Fibroblast of skin of left biceps (primary cell): ENCODE measurements at places on chromosomes 7 and 10.

GRCh38 chr7:106563466-106564150 lies 97.3 kb downstream of the CCDC71L start:
- no peak for DNase-seq

- DNase-seq: no peak
These were observed 1.7 kb downstream of the ZFYVE27 start for GRCh38 chr10:97738616-97739015.

- peak; percentile 74 for DNase-seq
These were observed 67.5 kb upstream of the MEOX2 start for GRCh38 chr7:15753887-15754579.

DNA sequence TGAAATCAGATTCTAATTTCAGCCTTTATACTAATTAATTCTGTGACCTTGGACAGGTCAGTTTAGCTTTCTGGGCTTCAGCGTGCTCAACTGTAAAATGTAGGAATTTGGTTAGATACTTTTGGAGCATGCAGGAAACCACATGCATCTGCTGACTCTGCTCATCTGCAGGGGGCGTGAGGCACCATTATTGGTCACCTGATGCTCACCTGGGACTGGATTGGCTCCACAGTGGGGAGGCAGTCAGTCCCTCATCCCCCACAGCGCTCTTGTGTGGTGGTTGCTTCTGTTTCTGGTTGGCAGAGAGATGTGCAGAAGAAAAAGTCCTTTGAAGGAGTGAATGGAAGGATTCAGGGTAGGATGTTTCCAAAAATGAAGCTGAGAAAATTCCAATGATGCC lies 150.9 kb upstream of the MTPN start:
- no peak for DNase-seq

GRCh38 chr7:43141091-43141490 lies 28.6 kb downstream of the HECW1 start:
- no peak for DNase-seq

- no peak for DNase-seq
These were observed 1.1 kb upstream of the KLF14 start for GRCh38 chr7:130734815-130735716.

GRCh38 chr7:28442540-28443420 lies 30.5 kb downstream of the CREB5 start:
- no peak for DNase-seq

- no peak for DNase-seq
These were observed 51.7 kb downstream of the AKR1D1 start for GRCh38 chr7:138127996-138128395.

DNA sequence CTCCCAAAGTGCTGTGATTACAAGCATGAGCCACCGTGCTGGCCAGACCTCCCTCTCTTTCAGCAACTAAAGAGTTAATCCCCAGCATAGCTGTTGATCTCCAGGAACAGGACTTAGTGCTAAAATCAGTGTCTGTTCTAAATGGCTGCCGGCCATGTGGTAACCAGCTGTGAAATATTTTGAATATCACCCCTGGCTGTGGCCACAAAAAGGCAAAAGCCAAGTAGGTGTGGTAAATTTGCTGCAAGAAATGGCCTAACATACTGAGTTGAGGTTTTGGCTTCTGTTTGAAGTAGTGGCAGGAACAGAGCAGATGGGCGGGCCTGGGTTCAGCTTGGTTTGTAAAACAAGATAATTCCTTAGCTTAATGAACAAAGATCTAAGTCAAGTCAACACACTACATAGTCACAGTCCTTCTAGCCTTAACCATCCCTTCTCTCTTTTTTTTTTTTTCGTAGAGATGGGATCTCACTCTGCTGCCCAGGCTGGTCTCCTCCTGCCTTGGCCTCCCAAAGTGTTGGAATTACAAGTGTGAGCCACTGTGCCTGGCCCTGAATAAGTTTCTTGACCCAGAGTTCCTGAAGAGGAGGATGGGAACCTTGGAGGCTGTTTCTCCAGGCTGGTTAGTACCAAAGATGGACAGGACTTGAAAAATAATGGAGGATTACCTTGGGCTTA lies 22.7 kb upstream of the AGFG2 start:
- DNase-seq: peak; percentile 97

GRCh38 chr7:42934291-42934690 lies 2.1 kb downstream of the MRPL32 start:
- DNase-seq: no peak

DNA sequence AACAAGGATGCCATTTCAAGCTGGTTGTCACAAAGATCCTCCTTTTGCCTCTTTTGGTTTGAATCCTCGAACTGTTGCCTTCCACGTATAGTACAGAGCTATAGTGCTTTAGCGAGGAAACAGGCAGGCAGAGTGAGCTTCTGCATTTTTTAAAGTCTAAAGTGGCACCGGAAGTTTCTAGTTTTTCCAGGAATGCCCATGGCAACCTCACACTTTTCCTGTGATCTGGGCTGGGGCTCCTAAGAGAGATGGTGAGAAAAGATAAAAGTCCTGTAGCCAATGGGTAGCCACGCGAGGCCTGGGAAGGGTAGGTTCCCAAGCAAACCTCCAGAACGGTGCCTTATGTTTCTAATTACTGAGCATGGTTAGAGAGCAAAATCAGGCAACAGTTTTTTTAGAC lies 76.7 kb downstream of the CALD1 start:
- DNase-seq: no peak

GRCh38 chr10:70774810-70775678 lies 10.1 kb downstream of the TBATA start:
- no peak for DNase-seq

DNA sequence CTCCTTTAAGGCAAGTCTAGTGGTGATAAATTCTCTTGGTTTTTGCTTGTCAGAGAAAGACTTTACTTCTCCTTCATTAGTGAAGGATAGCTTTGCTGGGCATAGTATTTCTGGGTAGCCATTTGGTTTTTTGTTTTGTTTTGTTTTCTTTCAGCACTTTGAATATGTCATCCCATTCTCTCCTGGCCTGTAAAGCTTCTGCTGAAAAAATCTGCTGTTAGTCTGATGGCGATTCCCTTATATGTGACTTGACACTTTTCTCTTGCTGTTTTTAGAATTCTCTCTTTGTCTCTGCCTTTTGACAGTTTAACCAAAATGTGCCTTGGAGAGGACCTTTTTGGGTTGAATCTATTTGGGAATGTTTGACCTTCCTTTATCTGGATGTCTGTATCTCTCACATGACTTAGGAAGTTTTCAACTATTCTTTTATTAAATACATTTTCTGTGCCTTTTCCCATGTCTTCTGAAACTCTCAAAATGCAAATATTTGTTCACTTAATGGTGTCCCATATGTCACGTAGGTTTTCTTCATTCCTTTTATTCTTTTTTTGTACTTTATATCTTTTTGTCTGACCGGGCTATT lies 14.7 kb downstream of the TAS2R40 start:
- no peak for DNase-seq

GRCh38 chr10:6173203-6173602 lies 29.5 kb upstream of the PFKFB3 start:
- no peak for DNase-seq

DNA sequence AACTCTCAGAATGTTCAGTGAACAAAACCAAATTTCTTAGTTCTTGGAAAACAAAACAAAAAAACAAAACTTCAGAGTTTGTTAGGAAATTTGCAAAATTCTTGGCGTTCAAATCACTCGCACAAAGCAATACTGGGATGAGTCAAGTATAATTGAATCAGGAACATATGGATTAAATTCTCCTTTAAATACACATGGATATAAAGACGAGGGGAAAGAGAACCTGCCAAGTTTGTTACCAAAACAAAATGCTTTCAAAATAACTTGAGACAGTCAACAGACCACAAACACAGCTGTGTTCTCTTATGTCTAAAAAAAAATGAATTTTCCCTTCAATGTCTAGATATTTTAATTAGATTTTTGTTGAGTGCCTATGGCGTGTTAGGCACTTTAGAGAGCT lies 93.5 kb upstream of the MPP7 start:
- DNase-seq: peak; percentile 36

DNA sequence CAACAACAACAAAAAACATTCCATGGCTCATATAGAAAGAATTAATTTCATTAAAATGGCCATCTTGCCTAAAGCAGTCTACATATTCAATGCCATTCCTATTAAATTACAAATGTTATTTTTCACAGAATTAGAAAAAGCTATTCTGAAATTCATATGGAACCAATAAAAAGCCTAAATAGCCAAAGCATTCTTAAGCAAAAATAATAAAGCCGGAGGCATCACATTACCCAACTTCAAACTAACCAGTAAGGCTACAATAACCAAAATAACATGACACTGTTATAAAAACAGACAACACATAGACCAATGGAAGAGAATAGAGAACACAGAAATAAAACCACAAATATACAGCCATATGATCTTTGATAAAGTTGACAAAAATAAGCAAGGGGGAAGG lies 330.4 kb downstream of the KIF20B start:
- no peak for DNase-seq

DNA sequence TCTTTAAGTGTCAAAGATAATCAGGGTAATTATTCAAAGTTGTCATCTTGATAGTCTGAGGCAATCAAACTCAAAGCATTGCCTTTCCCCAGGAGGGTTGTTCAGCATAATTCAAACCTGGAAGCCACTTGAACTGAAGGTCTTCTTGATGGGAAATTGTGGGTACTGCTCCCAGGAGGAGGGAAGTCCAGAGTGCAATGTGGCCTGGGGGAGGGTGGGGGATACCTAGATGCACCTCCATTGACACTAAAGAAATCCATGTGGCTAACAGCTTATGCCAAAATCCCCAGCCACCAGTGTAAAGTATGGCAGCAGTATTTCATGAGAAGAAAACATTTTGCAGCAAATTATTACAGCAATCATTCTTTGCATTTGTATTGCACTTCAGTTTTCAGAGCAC lies 114.9 kb downstream of the STRA8 start:
- DNase-seq: no peak

- DNase-seq: no peak
These were observed 12.6 kb downstream of the FAM53B start for GRCh38 chr10:124731551-124731950.

- no peak for DNase-seq
These were observed 12.3 kb downstream of the OGDHL start for GRCh38 chr10:49749556-49750491.

DNA sequence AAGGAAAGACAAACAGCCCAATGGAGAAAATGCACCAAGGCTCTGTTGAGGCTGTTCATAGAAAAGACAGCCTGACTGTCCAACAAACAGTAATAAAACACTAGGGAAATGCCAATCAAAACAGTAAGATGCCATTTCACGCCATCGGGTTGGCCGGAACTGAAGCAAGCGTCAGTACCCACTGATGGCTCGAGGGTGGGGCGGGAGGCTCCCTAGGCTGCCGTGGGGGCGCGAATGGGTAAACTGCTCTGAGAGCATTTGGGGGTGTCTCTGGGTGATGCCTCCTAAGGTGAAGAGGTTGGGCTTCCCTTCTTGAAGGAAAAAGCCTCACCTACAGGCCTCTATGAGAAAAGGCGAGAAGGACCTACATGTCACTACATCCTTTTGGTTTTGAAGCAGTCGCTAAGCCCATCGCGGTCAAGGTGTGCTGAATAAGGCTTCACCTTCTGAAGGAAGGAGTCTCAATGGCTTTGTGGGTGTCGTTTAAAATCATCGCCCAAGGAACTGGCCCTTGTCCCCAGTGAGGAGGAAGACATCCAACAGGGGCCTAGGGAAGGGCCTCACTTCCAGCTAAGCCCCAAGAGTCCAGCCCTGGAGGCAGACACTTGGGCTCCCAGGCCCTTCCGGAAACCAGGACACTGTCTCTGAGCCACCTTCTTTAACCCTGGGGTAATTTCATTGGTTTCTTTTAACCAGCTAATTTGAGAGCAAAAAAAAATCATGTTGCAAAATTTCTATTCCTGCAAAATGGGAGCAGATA lies 98.5 kb upstream of the PPP2R2D start:
- DNase-seq: no peak

DNA sequence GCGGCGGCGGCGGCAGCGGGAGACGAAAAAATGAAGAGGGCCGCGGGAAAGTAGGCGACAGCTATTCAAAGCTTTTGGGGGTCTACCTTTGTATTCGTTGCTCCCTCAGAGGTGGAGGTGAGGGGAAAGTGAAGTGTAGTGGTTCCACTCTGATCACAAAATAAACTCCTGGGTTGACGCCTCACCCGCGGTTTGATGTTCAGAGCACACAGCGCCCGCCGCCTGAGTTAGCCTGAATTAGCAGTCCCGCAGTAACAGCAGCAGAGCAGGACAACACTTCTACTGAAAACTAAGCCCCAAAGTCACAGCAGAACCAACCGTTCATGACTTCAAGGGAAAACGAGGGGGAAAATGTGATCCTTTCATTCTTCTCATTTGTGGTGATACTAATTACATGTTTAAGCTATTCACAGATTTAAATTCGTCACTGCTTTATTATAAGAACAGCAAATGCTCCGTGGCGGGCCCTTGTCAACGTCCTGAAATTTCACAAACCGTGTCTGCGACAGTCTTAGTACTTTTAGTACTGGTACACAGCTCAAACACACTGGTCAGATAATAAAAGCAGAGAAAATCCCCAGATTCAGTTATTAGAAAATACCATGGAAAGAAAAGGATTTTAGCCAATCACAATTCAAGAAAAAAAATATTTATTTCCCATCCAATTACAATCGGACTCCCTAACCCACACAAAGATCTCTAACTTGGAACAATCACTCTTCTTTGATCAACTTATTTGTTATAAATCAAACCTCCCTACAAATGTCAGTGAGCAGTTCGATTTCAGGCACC lies 563 bp upstream of the JMJD1C start:
- DNase-seq: no peak

DNA sequence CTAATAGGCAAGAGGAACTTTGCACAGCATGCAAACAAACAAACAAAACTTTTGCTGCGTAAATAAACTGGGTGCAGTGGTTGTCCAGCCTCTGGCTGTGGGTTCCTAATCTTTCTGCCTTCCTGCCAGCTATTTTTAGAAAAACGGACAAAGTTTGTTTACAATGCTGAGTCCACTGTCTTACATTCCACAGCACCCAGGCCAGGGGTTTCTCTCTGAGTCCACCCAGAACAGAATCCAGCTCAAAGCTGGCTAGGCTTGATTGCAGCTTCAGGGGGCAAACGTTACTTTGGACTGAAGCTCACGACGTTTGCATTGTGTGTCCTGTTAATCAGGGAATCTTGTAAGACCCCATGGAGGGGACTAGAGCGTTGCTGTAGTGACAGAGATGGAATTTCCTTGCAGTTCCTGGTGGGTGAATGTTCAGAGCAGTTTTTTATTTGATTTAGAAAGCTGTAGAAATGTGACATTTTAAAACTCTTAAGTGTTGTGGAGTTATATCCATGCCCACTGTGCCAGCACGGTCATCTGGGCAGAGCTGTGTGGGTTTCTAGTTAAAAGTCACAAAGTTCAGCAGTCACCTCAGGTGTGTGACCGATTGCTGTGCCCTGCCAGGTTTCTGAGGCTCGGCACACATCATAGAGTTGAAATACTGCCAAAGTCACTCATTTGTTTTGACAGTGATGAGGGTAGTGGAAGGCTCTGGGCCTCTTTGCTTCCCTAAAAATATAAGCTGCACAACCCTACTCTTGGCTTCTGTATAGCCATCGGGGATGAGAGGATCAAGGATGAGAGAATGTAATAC lies 247.0 kb downstream of the STK31 start:
- DNase-seq: no peak

DNA sequence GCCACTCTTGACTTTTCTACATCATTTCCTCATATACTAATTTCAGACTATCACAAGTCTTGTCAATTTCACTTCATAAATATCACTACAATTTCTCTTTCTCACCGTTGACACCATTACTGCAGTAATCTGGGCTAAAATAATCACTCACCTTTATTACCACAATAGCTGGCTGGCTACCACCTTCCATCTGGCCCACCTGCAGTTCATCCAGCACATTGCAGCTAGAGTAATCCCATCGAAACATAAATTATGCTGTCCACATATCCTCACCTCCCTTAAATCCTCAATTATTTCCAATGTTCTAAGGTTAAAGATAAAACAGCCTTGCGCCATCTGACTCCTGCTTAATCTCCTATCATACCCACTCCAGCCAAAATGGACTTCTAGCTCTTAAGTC lies 16.0 kb downstream of the DGKB start:
- no peak for DNase-seq

GRCh38 chr7:100087055-100087750 lies 1.6 kb upstream of the COPS6 start:
- peak; percentile 97 for DNase-seq
